ENCODE measurements at places on chromosomes 2 and 18.

- no peak for DNase-seq
These were observed 26.3 kb downstream of the DHRS9 start for GRCh38 chr2:169095621-169096105.

- DNase-seq: no peak
These were observed 179.9 kb downstream of the RPIA start for GRCh38 chr2:88871336-88871735.

GRCh38 chr2:109105113-109105512 lies 23.9 kb upstream of the SH3RF3 start:
- DNase-seq: no peak

DNA sequence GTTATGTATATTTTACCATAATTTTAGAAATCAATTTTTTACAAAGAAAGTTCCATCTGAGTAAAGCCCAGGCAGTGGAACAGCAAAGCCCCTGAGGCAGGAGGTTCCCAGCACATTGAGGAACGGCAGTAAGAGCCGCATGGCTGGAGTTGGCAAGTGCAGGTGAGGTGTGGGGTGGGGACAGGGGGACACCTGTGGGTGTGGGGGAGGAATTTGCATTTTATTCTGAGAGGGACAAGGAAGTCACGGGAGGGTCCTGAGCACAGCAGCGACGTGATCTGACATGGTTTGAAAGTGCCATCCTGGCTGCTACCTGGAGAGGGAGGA lies 16.1 kb upstream of the ADI1 start:
- DNase-seq: no peak

DNA sequence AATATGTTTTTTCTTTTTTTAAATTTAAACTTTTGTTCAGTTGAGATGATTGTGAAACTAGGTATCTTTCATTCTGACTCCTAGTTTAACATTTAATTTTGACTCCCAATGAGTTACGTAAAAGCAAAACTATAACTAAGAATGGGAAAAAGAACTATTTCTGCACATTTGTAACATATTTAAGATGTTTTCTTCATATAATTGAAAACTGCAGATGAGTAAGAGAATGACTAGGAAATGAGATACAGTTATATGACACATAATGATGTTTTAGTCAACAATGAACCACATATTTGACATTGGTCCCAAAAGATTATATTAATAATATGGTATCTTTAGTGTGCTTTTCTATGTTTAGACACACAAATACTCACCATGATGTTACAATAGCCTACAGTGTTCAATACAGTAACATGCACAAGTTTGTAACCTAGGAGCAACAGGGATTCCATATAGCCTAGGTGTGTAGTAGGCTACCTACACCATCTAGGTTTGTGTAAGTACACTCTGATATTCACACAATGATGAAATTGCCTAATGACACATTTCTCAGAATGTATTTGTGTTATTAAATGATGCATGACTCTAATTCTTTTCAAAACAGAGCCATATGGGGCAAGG lies 12.6 kb downstream of the ERMN start:
- no peak for DNase-seq

DNA sequence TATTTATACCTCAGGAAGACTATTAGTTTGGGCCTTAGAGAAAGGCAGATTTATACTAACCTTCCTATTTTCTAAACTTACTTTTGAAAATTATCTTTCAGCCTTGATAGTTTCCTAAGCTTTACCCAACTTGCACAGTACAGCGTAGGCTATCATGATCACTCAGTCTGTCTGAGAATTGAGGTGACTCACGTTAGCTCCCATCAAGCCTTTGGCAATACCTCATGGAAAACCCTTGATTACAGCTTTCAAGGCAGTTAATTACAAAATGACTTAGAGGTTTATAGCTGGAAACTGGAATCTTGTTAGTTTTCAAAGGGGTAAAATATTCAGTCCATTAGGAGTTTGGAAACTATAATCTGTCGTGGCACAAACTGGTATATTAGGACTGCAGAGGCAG lies 26.4 kb upstream of the ARMC9 start:
- DNase-seq: no peak

DNA sequence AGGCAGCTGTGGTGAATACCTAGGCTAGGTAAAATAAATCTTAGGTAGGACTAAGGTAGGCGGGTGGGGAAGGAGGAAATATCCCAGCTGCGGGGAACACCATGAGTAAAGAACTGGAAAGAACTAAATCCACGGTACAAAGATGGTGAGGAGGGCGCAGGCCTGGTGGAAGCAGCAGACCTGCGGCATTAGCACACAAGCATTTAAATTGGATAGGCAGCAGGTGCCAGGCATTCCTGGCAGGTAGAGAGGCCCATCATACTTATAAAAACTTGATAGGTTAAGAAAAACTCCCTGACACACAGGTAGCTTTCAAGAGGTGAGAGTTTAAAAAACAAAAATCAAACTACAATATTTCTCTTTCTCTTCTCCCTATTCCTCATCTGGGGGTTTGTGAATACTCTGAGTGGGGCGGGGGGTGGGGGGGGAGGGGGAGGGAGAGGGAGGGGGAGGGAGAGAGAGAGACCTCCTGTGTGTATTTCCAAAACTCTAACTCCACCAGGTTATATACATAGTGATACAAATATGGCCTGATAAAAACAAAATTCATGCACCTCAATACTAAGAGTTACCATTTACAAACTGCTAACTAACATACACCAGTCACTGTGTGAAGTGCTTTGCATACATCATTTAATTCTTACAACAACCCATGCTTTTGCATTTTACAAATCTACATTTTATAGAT lies 13.5 kb downstream of the AAK1 start:
- DNase-seq: no peak

DNA sequence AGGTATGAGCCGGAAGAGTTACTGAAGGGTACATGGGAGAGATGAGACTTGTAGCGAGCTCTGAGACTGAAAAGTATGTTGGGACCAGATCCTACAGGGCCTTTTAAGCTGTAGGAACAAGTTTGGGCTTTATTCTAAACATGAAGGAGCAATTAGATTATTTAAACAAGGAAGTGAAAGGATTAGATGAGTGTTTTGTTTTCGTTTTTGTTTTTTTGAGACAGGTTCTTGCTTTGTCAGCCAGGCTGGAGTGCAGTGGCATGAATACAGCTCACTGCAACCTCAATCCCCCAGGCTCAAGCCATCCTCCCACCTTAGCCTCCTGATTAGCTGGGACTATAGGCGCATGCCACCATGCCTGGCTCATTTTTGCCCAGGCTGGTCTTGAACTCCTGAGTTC lies 110.7 kb downstream of the C1D start:
- no peak for DNase-seq

- no peak for DNase-seq
These were observed 106.0 kb downstream of the UBR3 start for GRCh38 chr2:169933124-169933711.

- no peak for DNase-seq
These were observed 167.8 kb upstream of the HAAO start for GRCh38 chr2:42960002-42960841.

GRCh38 chr2:134447669-134448068 lies 193.8 kb downstream of the MGAT5 start:
- no peak for DNase-seq

DNA sequence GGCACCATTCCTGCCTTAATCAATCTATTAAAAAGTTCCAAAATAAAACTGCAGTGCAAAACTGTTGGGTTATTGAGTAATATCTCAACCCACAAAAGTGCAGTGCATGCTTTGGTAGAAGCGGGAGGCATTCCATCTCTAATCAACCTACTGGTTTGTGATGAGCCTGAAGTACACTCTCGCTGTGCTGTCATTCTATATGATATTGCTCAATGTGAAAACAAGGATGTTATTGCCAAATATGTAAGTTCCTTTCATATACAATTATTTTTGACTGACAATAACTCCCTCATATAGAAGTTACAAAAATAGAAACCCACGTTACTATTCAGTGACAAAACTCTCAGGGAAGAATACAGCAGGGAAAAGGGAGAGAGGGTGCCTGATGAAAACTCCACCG lies 43.0 kb downstream of the OSGEPL1 start:
- DNase-seq: no peak

DNA sequence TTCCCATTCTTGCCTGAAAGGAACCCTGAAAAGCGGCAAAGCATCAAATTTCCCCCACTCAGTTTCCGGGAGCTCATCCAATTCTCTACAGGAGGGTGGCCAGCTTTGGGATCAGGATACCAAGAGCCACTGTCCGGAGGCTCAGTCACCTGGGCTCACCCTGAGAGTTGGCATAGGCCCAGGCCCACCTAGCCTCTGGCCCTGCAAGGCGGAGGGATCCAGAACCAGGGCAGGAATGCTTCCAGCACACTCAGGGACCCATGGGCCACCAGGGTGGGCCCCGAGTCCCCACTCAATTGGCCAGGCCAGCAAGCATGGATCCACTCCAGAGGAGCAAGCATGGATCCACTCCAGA lies 432.9 kb upstream of the MYT1L start:
- DNase-seq: no peak

- no peak for DNase-seq
These were observed 98.1 kb downstream of the ZEB2 start for GRCh38 chr2:144421606-144422510.

GRCh38 chr2:213834746-213835145 lies 550.5 kb downstream of the SPAG16 start:
- DNase-seq: no peak

GRCh38 chr2:98532756-98533155 lies 75.6 kb downstream of the COA5 start:
- DNase-seq: peak; percentile 77

DNA sequence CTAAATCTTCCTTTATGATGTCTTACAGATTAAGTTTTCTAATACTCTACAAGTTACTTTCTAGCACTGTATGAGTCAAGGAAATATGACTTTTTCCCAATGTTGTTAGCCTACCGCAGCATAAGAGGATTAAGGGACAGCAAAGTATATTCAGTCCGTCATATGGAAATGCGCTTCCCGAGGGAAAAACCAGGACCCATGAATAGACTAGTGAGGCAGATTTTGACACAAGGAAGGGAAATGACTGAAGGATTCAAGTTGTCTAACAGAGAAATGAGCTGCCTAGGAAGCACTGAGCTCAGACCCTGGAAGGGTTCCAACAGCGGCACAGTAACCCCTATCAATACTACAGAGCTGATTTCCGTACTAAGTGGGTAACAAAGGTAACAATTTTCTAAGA lies 12.0 kb downstream of the SEPTIN10 start:
- no peak for DNase-seq

DNA sequence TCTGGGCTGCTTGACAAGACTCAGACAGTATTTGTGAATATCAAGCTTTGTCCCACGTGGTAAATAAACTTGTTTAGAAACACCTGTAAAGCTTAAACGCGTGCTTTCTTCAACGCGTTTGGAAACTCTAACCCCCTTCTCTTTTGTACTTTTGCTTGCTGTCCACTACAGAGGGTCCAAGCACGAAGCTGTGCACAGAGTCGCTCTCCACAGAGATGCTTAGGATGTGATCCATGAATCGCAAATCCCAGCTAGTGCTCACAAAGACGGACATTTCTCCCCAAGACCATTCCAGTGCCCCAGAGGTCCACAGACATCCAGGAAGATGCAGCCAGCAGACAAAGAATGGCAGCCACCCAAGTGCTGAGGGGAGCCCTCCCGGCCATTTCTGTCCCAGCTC lies at the start of gene GPR45:
Gene GPR45, plus strand, starts transcription at position 301 of the 400 bp plus-strand sequence. CDS start 116 bp downstream, outside the sequence.
- DNase-seq: no peak

- DNase-seq: no peak
These were observed 431.8 kb upstream of the SPHKAP start for GRCh38 chr2:228613133-228613850.

- no peak for DNase-seq
These were observed 8.4 kb downstream of the KCNIP3 start for GRCh38 chr2:95305380-95306061.

DNA sequence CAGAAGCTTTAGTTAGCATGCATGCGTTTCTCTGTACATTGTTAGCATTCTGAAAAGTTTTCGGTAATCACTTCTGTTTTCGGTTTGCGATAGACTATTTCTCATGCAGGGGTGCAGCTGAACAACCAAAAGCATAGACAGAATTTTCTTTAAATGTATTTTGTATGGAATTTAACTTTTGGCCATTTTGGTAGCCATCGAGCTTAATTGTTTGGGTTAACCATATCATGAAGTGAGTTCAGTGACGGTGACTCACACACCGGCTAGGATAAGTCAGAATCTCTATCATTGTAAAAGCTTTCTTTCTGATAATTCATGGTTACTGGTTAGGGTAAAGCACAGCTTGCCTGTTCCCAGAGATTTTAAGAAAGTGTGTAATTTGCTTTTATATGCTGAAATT lies 107.2 kb downstream of the CD226 start:
- DNase-seq: no peak

- no peak for DNase-seq
These were observed 298.9 kb upstream of the TRIB2 start for GRCh38 chr2:12417786-12418185.

GRCh38 chr2:146602383-146602782 lies 1242.4 kb upstream of the ACVR2A start:
- no peak for DNase-seq

GRCh38 chr2:3173031-3173430 lies 204.6 kb downstream of the EIPR1 start:
- no peak for DNase-seq

GRCh38 chr2:109398366-109399015 lies 215.3 kb downstream of the SEPTIN10 start:
- DNase-seq: no peak

DNA sequence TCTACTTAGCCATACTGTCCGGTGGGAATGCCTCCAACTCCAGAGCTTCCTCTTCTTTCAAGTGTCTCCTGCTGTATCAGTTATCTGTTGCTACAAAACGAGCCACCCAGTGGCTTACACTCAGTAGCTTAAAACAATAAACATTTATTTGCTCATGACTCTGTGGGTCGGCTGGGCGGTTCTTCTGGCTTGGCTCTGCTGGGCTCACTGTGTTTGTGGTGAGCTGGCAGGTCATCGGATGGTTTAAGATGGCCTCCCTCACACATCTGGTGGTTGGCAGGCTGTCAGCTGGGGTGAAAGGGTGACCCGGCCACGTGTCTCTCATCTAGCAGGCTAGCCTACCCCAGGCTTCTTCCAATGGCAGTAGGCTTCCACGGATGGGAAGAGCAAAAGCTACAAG lies 122.4 kb upstream of the SLC1A4 start:
- DNase-seq: no peak

DNA sequence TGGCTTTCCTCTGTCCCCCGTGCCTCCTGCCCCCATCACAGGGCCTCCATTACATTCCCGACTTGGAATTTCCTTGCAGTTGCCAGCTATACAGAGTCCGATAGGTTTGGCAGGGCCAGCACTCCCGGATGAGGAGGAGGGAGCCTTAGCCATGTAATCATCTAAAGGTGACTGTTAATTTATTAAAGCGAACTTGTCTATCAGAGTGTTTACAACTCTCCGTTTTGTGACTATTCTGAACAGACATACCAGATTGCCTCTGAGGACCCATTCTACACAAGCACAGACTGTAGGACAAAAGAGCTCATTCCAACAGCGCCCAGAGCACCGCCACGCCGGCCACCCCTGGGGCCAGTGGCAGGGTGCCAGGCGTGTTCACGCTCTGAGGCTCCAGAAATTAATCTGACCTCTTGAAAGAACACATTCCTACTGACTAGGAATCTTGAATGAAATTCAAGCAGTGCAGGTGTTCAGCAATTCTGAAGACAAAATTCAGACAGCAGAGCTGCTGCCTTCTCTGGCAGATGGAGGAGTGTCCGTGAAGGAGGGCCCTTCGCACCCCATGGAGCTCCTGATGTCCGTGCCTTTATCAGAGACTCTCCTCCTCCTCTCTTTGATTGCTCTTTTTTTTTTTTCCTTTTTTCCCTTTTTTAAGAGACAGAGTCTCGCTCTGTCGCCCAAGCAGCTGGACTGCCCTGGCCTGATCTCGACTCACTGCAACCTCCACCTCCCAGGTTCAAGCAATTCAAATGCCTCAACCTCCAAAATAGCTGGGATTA lies 58.1 kb upstream of the RALBP1 start:
- DNase-seq: no peak

- DNase-seq: no peak
These were observed 60.8 kb downstream of the CEP192 start for GRCh38 chr18:13051950-13052349.

GRCh38 chr2:40653829-40654228 lies 201.9 kb upstream of the SLC8A1 start:
- no peak for DNase-seq
